Astrocyte of the cerebellum (primary cell): ENCODE measurements at places on chromosomes 6 and 20.

DNA sequence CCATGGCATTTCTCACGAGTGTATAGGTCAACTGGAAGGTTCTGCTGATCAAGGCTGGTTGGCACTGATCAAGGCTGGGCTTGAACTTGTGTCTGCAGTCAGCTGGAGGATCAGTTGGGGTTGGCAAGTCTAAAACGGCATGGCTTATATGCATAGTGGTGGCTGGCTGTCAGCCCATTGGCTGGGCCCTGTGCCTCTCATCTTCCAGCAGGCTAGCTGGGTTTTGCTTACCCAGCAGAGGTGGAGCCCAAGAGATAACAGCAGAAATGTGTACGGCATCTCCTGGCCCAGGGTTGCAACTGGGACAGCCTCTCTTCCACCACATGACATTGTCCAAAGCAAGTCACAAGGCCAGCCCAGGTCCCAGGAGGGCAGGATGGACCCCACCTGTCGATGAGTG lies 158.2 kb downstream of the BMP7 start:
- no peak for DNase-seq

- DNase-seq = no peak
Observed at GRCh38 chr6:100370265-100370664, 94.5 kb downstream of the SIM1 start.

GRCh38 chr20:4919047-4919704 lies 82.1 kb downstream of the SLC23A2 start:
- DNase-seq = no peak

GRCh38 chr20:50995506-50995905 lies 27.4 kb downstream of the KCNG1 start:
- DNase-seq = no peak

DNA sequence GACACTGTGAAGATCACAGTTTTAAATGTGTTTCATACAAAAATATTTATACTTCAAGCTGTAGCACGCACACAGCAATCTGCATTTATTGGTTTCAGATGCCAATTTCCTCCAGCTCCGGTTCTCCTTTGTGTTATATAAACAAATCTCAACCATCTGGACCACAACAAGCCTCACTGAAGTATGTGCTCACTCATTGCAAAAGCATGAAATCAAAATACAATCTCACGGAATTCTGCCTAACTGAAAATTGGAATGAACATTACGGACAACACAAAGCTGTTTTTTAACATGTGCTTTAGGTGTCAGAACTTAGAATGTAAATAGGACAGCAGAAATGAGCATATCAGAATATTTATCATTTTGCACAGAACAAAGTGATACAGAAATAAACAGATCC lies 38.0 kb downstream of the RCAN2 start:
- peak; percentile 81 for DNase-seq

GRCh38 chr6:54112151-54112650 lies 958 bp downstream of the MLIP start:
- no peak for DNase-seq

GRCh38 chr6:10995114-10995707 lies 48.9 kb downstream of the ELOVL2 start:
- DNase-seq = no peak

GRCh38 chr20:58228103-58228483 lies 360 bp downstream of the ANKRD60 start:
- no peak for DNase-seq

DNA sequence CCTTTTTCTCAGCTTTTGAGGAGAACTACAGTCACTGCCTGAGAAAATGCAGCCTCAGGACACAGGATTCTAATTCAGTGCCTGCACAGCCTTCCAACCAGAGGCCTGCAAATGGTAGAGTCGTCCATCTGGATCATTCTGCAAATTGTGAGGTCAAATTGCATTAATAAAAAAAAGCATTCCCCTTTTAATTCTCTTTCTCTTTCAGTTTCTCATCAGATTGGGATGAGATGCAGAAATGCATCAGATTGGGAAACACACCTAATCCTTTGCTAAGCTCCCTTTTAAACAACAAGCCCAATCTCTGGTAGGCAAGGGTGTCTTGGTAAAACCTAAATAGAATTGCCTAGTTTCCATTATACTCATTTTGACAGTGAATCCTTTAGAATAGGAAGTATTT lies 838.8 kb downstream of the MAFB start:
- no peak for DNase-seq

- no peak for DNase-seq
Observed at GRCh38 chr20:64005394-64005793, 24.5 kb downstream of the PRPF6 start.

DNA sequence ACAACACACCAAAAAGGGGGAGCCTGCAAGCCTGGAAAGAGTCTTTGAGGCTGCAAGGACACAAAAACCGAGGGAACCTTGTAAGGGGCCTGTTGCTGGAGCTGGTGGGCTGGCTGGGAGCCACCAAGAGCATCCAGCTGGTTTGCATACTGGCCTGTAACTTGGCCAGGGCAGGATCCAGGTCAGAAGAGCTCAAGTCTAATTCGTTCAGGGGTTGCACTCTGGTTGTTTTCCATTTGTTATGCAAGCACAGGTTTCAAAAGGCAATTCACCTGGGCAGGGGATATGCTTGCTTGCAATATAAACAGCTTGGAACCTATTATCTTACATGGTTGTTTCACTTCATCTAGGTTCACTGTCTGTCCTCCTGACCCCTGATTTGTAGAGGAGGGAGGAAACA lies 98.3 kb upstream of the GCM1 start:
- no peak for DNase-seq

DNA sequence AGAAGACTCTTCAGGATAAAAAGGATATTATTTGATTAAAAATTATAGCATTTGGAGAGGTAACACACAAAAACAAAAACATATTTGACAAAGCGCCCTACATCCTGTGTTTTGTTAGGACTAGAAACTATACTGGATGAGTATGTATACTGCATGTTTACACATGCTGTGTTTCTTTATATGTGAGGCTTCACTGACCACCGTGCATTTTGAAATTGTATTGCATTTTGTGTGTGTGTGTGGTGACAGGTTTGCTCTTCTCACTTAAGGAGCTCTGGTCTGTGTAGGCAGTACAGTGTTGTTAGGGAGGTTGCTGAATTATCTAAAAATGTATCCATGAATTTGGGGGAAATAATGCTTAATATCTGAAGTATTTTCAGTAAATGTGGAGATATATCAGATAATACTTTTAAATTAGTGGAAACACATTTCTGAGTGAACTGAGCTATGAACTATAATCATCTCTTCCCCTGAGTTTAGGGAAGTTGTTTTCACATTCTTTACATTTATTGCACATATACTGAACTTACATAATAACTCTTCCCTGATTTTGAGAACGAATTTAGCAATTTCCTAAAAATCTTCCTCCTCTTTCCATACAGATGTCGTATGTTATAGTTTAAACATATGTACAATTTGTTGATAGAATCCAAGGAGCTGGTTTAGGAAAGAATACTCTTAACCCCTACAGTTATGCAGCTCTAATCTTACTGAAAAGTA lies 43.3 kb downstream of the TMEM170B start:
- no peak for DNase-seq

DNA sequence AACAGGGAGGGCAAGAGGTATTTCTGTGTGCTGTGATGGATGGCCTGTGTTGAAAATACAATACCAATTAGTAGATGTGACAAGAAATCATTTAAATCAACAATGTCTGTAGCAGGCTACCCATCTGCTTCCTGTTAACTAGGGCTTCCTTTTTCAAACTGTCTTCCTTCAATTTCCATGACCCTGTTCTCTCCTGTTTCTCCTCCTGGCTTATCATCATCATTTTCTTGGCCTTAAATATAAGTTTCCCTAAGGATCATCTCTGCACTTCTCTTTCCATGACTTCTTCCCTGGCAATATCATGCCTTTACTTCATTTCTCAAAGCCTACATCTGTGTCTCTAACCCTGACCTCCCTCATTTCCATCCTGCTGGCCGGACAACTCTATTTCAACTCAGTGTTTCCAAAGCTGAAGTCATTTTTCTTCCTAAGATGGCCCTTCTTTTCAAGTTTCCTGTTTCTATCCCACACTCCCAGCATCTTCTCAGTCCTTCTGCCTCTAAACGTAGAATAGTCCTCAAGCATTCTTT lies 18.2 kb downstream of the ZC2HC1B start:
- DNase-seq = no peak

DNA sequence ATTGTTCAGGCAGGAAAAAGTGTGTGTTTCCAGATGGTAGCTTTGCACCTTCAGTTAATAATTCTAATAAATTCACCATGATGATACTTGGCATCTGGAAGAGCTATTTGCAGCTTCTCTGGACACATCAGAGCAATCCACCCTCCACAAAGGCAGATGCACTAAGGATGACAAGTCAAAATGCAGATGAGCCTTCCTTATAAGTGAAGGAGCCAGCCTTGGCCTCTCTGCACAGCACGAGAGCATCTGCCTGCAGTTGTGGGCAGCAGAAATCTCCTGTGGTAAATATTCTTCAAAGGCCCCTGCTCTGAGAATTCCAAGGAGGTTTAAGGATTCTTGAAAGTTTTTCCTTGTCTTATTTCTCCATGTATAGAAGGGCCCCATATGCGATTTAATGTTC lies 6.9 kb upstream of the POM121L2 start:
- no peak for DNase-seq

DNA sequence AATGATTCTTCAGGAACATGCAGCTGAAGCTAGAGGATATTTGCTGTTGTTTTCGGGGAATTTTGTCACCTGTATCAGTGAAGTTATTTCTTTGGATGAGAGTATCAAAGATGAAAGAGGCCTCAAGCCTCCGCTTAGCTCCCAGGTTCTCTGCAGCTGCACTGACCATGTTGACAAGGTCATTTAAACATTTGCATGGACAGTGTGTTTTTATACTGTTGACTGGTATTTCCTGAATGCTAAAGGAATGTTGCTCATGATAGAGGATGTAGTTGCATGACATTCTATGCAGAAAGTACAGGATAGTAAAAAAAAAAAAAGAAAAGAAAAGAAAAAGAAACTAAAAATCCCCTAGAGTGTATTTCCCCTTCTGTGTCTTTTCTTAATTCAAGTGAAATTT lies 165.6 kb upstream of the LAMP5 start:
- DNase-seq = no peak

GRCh38 chr6:66949191-66949661 lies 1242.2 kb upstream of the EYS start:
- no peak for DNase-seq

- no peak for DNase-seq
Observed at GRCh38 chr20:2032168-2032567, 38.3 kb upstream of the PDYN start.

DNA sequence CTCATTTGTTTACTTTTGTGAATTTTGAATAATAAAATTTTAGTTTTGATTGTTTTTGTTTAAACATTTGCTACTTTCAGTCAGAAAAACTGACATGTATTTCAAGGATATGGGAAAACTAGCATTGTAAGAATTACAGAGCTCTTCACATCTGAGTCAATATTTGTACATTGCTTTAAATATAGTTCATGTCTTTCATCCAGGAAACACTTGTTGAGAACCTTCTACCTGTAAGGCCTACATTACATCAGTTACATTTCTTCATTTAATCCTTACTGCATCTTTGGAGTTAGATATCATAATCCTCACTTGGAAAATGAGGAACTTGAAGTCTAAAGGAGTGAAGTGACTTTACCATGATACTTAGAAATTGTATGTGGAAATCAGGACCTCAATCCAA lies 242.9 kb downstream of the KCNQ5 start:
- DNase-seq = no peak

DNA sequence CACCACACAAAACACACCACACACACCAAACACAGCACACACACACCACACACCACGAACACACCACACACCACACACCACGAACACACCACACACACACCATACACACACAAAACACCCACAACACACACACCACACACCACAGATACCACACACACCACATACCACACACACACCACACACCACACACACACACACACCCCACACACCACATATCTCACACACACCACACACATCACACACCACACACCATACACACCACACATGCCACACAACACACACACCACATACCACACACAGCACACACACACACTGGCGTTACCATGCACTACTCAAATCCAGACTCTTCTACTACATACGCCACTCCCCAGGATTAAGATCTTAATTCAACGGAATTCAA lies 118.9 kb upstream of the THBS2 start:
- no peak for DNase-seq

GRCh38 chr6:51108563-51109234 lies 290.0 kb downstream of the TFAP2B start:
- DNase-seq = peak; percentile 18

DNA sequence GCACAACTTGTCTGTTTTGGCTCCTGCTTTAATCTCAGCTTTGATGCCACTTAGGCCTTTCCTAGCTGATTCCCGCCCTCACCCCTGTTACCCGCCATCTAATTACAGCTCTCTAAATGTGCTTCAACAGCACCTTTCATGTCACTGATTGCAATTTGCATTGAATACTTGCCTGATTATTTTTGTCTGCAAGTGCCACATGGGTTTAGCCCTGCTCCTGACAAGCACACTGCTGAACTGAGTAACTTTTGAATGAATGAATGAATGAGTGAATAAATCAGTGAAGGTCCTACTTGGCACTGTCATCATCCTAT lies 591 bp upstream of the DCBLD1 start:
- DNase-seq = no peak

- peak; percentile 84 for DNase-seq
Observed at GRCh38 chr6:148760568-148761526, 14.0 kb downstream of the UST start.

DNA sequence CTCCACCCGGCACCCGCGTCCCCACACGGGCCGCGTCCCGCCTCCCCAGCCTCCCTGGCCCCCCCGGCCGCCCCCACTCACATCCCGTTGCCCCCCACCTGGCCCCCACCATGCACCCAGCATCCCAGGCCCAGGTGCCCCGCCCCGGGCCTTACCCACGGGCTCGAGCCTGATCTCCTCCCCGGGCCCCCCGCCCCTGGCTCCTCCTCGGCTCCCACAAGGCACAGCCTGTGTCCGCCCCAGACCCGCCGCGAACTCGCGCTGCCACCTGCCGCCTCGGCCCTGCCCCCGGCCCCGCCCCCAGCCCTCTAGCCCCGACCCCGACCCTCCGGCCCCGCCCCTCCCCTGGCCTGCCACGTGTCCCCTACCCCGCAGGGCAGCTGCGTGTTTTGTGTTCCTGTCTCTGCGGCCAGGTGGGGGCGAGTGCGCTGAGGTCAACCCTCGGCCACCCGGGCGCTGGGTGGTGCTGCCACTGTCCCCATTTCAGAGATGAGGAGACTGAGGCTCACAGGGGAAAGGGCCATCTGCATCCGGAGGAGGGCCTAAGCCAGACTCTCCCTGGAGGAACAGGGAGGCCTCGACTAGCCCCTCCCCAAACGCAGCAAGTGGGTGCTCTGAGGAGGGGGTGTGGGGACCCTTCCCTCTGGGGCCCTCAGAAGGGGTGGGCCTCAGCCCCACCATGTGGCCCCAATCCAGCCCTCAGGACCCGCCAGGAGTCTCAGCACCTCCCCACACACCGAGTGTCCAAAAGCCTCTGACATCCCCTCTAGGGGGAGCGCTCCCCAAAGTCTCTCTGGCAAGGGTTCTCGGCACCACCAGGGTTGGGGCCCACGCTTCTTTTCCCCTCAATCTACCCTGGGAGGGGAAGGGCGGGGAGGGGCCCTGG lies 99.8 kb downstream of the TAF4 start:
- DNase-seq = no peak
